CD4-positive, alpha-beta T cell treated with Interleukin-2 at 100 ng/mL for 4 hours (primary cell): ENCODE measurements at places on chromosomes 2 and 18.
A peak's percentile ranks its signal among the peaks of the same experiment; 100 is the strongest.

- no peak for DNase-seq
These were observed 1832.9 kb upstream of the LRRTM1 start for GRCh38 chr2:82137441-82137840.

DNA sequence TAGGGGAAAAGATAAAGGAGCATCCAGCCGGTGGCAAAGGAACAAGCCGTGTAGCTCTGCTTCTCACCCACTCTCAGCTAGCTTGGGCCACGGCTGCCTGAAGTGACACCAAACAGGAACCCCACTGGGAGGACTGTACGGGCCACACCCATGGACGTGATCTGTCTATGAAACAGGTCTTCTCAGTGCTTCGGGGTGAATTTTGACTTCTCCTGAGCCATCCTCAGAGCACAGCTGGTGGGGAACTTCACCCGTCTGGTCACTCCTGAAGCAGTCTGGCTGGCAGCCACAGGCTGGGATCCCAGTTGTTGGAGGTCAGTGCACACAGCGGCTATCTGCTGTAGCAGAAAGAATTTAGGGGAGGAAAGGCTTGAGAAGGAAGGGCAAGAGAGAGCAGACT is 223.8 kb downstream of the FAM210A start:
- no peak for DNase-seq

DNA sequence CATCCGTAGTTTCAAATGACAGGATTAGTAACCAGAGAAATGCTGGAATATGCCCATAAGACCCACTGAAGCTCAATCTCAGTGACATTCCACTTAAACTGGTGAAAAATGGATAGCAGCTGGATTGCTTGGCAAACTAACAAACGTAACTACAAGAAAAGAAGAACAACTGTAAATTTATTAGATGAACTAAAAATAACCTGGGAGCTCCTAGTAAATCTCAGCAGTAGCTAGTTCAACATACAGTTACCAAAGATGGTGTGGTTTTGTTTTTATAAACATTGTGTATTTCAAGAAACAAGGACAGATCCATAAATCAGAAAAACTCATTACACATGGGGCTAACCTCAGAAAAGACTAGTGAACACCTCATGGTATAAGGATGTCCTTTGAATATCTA is 531.9 kb downstream of the XIRP2 start:
- no peak for DNase-seq

GRCh38 chr18:55517055-55517454 is 70.9 kb downstream of the TCF4 start:
- DNase-seq = no peak

DNA sequence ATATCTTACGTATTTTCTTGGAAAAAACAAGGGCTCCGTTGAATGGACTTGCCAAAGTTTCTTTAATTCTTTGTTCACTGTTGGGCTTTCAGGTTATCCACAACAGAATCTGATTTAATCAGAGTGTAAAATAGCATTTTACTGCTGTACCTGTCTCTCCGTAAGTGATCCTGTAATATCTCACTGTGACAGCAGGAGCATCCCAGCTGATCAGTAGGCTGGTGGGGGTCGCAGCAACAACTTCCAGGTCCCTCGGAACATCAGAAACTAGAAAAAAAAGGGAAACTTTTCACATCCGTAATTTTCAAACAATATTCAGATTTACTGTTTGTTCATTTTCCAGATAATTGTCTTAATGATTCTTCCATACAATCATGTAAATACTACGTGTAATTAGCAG is 51.2 kb downstream of the FN1 start:
- no peak for DNase-seq

- DNase-seq = peak; percentile 62
These were observed 90.9 kb upstream of the SMAD7 start for GRCh38 chr18:49041435-49042245.

DNA sequence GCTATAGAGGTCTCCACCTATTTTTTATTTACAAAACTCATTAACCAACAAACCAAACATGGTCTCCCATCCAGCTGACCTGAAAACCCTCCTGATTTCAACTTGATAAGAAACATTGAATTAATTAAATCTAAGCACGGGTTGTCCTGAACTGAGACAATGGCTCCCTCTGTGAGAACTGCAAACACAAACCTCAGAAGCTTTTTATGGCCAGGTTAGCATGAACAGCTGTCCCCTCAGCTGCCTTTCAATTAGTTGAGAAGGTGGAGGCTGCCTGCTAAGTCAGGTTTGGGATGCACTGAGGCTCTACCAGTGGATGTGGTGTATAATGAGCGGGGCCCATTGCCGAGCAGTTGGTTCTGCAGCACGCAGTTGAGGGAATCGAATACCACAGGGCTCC is 258.5 kb upstream of the DDX18 start:
- no peak for DNase-seq

DNA sequence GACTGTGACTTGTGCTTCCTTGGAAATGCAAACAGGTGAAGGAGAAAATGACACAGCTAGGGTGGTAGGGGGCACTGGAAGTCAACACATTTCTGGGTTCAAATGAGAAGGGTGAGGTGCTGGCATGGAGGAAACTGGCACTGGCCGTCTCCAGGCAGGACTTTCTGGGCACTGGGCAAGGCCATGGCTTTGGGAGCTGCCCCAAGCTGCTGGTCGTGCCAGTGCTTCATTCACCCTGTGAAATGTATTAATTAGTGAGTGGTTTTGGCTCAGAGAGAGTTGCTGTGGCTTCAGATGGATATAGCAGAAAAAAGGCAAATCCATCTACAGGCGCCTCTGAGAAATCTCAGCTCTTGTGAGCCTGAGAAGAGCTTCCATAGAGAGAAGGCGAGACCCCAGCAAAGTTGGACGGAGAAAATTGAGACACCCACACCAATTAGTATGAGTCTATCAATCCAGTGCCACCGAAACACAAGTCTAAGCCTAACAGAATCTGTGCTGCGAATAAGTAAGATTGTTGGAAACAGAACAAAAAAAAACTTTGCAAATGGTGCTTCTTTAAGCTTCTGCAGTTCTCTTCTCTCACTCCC is 202.1 kb upstream of the TNP1 start:
- no peak for DNase-seq

- DNase-seq = no peak
These were observed 54.6 kb upstream of the MAP4K3 start for GRCh38 chr2:39491653-39492052.

DNA sequence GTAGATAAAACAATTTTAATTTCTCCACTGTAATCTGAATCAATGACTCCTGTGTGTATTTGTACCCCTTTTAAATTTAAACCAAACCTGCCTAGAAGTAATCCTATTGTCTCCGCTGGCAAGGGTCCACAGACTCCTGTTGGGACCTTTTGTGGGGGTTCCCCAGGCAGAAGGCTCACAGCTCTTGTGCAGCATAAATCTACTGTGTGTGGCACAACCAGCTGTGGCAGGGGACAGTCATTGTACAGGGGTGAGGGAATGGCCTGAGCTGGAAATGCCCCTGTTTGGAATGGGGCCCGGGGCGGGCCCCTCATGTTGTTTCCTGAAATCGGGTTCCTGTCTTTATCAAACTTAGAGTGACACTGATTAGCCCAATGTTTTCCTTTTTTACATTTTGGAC is 318.2 kb upstream of the FAM98A start:
- DNase-seq = no peak

DNA sequence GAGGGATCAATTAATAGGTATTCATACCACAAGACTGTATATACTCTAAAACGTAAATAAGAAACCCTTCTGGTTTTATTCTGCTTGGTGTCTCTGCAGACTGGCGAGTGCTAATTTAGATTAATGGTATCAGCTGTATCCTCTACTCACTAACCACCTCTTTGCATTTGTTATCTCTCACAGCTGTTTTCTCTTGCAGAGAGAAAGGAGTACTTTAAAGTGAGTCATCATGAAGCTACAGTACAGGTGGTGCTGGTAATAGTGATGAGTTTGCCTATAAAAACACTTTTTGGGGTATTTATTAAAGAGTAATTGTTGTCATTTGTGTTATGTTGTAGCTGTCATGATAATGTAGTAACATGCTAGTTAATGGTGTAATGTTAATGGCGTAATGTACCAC is 147.7 kb downstream of the NETO1 start:
- DNase-seq = no peak

DNA sequence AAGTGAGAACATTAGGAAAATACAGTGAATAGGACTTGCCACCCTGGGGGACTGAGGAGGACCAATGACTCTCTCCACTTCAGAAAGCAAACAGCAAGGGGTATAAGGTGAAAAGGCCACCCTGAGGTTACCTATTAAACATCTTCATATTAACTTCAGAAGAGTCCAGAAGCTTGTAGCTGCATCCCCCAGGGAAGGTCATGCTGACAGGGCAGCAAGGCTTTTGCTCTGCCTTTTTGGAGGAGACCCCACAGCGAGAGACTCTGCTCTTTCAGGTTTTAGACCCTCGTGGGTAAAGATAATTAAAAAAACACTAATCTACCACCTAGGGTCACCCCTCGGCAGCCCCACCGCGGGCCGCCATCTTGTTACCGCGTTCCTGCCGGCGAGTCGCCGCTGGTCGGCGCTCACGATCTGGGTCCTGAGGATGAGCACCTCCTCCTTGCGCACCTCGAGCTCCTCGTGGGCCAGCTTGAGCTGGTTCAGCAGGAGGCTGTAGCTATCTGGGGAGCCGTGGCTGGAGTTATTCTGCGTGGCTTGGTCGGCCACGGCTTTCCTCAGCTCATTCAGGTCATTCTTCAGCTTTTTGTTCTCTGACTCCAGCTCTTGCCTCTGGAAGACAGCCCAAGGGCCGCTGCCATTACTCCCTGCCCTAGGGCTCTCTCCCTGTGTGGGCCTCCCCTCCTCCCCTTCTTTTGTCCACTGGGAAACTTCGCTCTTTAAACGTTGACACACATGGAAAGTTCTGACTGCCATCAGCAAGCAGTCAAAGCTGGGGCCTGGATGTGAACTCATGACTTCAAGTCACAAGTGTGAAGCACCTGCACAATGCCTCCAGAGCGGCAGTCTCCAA is 50.7 kb upstream of the ACAA2 start:
- DNase-seq = no peak

- no peak for DNase-seq
These were observed 125.3 kb downstream of the ANTXR1 start for GRCh38 chr2:69138247-69138772.

- DNase-seq = no peak
These were observed 613 bp downstream of the COL5A2 start for GRCh38 chr2:189178726-189179569.

GRCh38 chr18:80105369-80106167 is 3.5 kb upstream of the ADNP2 start:
- no peak for DNase-seq

DNA sequence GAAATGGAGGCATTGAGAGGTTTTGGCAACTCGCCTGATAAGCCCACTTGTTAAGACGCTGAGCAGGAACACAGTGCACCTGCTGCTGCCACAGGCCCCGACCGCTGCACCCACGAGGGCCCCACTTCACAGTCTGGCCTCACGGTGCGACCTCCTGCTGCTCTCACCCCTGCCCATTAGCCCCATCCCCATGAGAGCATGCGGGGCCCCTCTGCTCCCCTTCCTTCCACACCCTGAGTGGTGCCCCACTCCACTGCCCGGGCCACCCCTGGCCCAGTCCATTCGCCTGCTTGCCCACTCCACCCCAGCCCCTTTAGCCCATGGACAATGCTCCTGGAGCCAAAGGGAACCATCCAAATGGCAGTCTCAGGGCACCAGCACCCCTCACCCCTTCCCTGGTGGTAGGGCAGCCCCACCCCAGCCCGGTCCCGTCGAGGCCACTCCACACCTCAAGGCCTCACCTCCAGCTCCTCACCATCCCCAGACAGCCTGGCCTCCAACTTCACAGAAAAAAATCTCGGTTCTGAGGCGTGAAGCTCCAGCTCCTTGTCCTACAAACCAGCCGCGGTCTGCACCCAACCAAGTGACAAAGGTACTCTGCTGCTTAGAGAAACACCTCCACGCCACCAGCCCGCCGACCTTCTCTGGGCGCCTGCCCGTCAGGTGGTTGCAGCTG is 6.7 kb upstream of the GPR55 start:
- no peak for DNase-seq

DNA sequence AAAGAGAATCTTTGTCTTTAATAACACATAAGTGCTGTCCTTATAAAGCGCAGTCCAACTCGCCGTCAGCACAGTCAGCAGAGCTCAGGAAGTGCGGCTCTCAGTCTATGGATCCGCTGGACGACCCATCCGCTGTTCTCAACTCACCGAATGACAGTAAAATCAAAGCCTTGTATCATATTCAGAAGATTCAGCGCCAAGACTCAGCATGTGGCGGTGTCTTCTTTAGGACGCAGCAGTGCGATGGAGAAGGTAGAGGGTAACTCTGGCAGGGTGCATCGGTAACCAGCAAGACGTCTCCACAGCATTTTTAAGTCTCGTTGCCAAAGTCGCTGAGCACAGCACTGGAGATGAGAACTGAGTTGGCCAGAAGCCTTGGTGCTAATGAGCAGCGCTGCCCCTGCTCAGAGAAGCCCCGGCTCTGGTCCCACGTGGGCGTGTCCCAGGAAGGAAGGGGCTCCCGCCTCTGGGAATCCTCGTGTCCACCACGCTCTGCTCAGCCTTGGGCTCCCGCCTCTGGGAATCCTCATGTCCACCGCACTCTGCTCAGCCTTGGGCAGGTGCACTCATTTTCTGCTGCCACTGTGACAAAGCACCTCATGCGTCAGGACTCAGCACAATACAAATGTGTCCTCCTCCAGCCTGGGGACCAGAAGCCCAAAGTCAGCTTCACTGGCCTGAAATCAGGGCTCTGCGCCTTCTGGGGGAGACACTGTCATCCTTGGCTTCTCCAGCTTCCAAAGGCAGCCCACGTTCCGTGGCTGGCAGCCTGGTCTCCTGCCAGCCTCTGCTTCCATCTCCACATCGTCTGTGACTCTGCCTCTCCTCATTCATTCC is 238.0 kb upstream of the SALL3 start:
- no peak for DNase-seq

- no peak for DNase-seq
These were observed 53.8 kb downstream of the GULP1 start for GRCh38 chr2:188345426-188345825.
